Dermis blood vessel endothelial cell (primary cell): ENCODE measurements at places on chromosomes 6 and 20.

DNA sequence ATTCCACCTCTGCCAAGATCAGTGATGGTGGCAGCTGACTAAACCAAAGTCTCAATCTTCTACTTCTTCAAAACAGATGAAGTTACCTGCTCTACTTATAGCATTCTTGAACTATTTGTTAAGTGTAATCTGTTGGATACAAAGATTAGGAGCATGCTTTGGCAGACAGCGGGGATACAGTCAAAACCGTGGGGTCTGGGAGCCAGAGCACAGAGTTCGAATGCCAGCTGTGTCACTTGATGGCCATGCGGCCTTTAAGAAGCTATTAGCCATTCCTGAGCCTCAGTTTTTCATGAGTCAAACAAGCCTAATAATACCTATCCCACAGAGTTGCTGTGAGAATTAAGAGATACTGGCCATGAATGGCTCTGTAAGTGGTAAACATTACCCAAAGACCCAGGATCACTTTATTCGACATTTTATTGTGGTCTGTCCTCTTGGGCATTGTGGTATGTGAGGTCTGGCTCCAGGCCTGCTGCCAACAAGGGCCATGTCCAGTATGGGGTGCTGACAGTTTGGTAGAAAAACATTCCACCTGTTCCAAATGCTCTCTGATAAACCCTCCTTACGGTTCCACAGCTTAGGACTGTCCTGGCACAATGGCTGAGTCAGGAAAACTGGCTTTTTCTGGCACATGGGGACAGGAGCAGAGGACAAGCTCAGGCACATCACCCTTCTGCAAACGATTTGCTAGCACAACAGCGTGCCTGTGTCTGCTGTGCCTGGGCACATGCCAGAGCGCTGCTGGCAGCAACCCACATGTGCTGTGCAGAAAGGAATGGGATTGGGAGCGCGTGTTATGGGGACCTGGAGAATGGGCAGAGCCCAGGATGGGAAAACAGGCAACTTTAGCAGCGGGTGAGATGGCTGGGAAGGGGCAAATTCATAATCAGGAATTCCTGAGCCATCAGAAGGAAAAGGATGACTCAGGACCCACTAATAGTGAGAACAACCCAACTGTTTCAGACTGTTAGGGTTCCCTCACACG is 15.7 kb upstream of the FAM83C start:
- DNase-seq, result peak; percentile 67

DNA sequence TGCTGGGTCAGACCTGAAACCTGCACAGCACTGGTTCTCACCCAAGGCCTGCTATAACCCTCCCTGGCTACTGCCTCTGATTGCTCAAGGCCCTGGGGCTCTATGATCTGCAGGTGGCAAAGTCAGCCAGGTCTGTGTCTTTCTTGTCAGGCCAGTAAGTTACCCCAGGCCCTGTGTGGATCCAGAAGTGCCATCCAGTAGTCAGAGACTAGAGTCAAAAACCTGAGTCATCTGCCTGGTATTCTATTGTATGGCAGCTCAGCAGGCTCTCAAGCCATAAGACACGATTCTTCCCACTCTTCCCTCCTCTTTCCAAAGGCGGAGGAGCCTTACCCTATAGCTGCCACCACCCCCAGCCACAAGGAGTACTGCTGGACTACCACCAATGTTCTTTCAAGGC is 593.0 kb downstream of the FRK start:
- DNase-seq, result no peak

- no peak for DNase-seq
Measured at GRCh38 chr6:40755749-40756452, 168.7 kb upstream of the LRFN2 start.

GRCh38 chr20:39910536-39910935 is 778.5 kb downstream of the MAFB start:
- DNase-seq, result no peak

DNA sequence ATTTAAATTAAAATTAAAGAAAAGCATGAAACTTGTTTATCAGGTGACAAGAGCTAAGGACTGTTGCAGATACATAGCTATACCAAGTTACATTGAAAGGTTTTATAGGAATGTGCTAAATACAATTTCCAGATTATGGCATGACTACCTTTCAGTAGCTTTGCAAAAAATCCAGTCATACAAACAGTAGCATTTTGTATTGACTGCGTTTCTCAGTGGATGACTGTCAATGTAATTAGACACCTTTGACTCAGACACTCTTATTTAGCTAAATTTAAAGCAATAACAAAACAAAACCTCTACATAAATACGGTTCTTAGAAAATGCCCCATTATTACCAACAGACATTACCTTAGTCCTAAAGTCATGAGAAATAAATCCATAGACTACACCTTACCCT is 275.8 kb upstream of the RUNX2 start:
- DNase-seq, result no peak

GRCh38 chr6:33837971-33838665 is 34.3 kb upstream of the MLN start:
- no peak for DNase-seq

GRCh38 chr20:36875702-36876472 is at the start of gene TLDC2:
Gene TLDC2, plus strand, starts transcription at chr20:36876138. Its CDS starts 37 bp downstream, at chr20:36876175.
- DNase-seq, result no peak

- DNase-seq, result peak; percentile 45
Measured at GRCh38 chr20:20083807-20084206, 31.5 kb downstream of the CFAP61 start.

DNA sequence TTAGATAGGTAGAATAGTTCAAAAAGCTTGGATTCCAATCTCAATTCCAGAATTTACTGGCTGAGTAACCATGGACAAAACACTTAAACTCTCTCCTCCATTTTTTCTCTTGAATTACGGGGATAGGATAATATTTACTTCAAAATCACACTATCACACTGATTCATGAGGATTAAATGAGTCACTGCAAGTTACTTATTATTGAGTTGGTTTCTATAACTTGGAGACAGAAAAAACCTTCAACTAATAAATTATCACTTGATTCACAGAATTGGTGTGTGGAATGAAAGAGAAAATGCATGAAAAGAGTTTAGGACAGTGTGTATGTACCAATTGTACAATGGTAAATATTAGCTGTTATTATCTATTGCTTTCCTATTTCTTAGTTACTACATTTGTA is 585.2 kb downstream of the PHF3 start:
- no peak for DNase-seq

GRCh38 chr6:167077241-167077932 is 45.5 kb upstream of the CCR6 start:
- peak; percentile 46 for DNase-seq

DNA sequence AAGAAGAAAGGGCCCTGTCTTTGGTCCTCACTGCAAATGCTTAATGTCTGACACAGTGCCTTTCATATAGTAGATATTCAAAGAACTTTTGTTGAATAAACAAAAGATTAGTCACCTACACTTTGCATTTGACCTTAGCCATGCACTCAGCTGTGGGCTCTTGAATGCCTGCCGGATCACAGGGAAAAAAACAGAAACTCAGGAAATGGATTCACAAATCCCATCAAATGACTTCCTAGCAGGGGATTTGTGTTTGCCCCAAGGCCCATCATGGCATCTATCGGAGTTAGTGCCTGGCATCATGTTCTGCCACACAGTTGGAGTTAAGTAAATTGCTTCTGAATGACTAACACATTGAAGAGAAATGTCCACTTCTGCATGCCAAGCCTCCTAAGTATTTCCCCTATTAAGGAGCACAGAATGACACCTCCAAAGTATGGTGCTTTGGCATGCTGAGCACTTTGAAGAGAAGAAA is 72.3 kb upstream of the DST start:
- peak; percentile 95 for DNase-seq

GRCh38 chr6:19834858-19835257 is 2.3 kb upstream of the ID4 start:
- DNase-seq, result no peak

- peak; percentile 54 for DNase-seq
Measured at GRCh38 chr6:12608874-12609273, 107.7 kb upstream of the PHACTR1 start.

GRCh38 chr6:23145781-23146180 is 576.4 kb downstream of the HDGFL1 start:
- no peak for DNase-seq

DNA sequence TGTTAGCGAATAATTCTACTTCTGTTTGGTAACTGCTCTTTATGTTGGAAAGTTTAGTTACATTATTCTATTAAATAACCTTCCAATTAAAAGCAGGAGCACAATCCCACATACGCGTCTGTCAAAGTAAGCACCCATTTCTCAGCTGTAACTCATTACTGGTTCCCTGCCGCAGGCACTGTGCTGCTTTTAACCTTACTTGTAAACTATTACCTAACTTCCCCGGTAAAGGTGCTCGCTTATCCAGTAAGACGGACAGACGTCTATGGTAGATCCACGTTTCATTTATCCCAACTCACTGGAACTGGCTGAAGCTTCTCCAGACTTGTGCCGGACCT is 529 bp upstream of the ENPP4 start:
- no peak for DNase-seq

DNA sequence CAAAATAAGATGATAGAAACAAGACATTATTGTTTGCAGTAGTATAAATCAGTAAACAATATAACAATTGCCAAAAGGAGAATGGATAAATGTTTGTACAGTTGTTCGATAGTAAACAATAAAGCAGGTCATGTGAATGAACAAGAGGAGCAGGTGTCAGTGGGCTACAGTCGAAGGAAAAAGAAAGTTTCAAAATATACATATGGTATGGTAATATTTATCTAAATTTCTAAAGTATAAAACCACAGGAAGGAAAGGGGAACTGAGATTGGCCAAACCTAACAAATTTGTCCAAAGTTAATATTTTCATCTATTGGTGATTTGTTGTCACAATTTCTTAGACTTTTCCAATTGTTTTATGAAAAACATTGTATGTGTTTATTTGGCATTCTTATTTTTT is 110.9 kb downstream of the SH3BGRL2 start:
- no peak for DNase-seq

DNA sequence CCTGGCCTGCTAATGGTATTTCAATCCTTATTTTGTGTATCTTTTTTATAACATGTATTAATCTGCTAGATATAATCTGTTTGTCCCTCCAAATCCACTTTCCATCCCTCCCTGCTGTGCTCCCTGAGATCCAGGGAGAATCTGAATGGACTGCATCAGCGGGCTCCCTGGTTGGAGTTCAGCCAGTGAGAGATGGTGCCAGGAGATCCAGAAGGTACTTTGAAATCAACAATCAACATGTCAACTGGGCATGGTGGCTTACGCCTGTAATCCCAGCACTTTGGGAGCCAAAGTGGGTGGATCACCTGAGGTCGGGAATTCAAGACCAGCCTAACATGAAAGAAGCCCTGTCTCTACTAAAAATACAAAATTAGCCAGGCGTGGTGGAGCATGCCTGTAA is 4.4 kb downstream of the ATF6B start:
- no peak for DNase-seq

DNA sequence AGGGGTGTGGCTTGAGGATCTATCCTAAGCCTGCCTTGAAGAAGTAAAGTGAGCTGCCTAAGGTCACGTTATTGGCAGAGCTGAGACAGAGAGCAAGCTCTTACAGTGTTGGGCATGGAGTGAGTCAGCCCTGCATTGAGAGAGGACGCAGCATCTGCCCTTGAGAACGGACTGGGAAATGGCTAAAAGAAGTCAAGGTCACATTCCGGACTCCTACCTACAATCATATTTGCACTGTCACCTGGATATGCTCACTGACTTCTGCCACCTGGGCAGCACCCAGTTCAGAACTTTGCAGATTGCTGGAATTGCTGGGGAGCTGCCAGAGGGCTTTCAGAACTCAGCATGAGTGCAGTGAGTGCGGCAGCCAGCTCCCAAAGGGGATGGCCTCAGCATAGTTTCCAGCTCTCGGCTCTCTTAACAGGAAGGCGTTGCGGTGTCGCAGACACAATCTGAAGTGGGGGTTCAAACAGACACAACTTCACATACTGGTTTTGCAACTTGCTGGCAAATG is 199.3 kb upstream of the SGK1 start:
- peak; percentile 82 for DNase-seq

DNA sequence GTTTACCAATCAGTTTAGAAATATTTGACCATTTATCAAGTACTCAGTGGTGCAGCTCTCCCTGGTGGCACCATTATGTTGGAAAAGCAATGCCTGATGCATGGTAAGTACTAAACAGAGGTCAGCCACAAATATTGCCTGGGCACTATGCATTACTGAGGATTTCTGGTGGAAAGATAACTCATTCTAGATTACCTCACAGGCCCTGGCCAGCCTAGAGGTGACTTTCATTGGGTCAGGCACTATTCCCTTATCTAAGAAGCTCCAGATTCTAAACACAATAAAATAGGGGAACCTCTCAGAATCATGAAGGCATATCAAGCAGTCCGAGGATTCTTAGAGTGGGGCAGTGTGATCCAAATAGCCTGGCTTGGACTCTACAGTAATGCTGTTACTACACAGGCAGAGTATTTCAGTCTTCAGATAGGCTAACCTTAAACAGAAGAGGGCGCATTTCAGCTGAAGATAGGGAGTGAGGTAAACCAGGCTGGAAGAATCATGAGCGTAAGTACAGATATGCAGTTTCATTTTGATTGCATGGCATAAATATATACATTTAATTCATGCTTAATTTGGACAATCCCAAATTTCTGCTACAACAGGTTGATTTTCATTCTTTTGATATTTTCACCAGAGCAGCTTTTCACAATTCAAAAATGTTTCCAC is 12.1 kb downstream of the LGSN start:
- peak; percentile 60 for DNase-seq

DNA sequence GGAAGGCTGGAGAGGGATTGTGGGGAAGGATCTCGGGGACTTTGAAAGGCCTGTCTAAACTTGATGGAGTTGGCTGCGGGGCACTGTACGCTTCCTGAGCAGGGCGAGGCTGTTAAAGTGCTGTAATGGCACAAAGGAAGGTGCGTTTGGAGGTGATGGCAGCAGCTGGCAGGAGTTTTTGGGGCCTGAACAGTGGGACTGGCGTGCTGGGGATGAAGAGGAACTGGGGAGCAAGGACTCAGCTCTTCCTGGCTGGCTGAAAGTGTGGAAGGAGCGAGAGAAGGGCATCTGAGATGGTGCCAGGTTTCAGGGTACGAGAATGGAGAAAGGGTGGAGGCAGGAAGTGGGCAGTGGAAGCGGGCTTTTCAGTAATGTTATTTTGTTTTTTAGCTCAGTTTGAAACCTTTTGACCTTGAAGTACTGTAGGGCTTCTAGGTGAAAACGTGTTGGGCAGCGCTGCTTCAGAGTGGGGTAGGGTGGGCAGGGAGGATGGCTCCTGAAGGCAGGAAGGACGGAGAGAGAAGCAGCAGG is 8.0 kb downstream of the TMEM181 start:
- DNase-seq, result no peak

DNA sequence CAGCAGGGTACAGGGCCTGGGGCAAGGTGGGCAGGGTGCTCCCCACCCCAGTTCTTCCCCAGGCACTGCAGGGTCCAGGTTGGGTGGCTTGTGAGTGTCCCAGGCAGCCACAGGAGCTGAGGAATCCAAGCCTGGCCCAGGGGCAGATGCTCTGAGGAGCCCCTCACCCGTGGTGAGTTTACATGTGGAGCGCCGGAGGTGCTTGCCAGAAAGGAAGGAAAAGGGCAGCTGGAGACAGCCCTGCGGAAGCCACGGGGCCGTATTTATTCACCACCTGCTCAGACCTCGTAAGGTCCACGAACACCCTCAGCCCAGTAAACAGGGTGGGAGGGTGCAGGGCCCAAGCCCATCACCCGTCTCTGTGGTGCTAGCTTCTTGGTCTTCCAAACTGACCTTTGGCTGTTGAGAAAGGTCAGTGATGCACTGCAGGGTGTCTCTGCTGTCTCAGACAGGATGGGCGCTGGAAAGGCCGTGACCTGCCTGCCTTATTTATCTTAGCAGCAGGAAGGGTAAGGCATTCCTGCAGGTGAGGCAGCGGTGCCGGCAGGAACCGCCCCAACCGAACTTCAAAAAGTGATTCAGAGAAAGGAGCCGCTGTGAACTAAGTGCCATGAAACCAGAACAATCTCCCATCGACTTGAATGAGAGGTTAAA is 4.0 kb upstream of the FRMD1 start:
- peak; percentile 10 for DNase-seq

- no peak for DNase-seq
Measured at GRCh38 chr20:48259456-48259855, 474.2 kb upstream of the SULF2 start.
